ENCODE measurements at places on chromosomes 13 and 19.

GRCh38 chr19:48239582-48240141 lies 16.1 kb downstream of the CARD8 start:
- no peak for DNase-seq

- no peak for DNase-seq
These were observed 1.5 kb downstream of the ZIC5 start for GRCh38 chr13:99969919-99970650.

DNA sequence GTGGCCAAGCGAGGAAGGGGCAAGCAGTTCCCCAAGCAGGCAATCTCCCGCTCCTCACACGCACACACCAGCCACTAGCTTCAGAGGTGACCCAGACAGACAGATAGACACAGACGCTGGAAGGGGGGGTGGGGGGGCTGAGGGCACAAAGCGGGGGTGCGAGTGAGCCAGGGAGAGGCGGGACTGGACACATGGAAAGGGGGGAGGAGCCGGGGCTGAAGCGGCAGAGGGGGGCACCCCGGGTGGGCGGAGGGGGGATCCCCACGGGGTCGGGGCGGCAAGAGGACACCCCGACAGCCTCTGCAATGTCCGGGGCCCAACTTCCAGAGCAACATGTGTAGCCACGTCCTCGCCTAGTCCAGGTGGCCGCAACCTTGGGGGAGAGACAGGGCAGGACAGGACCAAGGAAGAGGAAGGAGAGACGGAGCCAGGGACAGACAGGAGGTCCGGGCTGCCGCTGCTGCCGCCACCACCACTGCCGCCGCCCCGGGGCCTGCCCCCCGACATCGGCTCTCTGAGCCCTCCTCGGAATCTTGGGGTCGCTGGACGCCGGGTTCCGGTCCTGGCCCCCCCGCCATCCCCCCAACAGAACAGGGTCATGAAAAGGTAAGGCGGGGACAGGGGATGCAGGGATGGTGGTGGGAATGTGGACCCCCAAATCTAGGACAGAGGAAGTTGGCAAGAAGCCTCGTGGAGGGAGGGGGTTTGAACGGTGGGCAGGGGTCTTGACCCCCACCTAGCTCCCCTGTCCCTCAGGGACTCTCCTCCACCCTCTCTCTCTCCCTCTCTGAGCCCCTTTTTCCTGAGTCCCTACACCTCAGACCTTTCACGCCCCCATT lies 1.1 kb downstream of the GRIN2D start:
- no peak for DNase-seq

DNA sequence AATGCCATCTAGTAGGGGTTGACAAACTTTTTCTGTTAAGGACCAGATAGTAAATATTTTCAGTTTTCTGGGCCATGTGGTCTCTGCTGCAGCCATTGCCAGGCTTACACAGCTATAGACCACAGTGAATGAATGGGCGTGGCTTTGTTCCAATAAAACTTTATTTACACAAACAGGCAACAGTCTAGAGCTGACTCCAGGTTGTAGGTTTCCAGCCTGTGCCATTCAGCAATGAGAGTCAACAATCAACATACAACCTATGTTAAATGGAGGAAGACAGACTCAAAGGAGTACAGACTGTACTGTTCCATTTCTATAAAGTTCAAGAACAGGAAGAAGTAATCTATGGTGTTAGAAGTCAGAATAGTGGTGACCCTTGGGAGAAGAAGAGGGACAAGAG lies 15.2 kb upstream of the IZUMO2 start:
- DNase-seq, result no peak

GRCh38 chr19:17406046-17406886 lies 836 bp upstream of the BST2 start:
- no peak for DNase-seq

DNA sequence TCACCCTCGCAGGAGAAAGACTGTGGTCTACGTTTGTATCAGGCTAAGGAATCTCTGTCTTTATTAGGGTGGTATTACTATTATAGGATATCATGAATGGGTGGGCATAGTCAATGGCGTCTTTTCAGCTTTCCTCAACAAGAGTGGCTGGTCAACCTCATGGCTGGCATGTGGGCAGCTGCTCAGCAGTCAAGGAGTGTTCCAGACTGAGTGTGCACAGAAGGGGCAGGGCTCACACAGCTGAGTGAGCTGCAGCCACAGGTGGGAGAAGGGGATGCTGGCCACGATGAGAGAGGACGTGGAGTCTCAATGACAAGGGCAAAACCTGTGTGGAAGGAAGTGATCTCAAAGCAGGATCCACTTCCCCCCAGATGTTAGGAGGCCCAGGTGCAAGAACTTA lies 54.7 kb downstream of the SLC7A1 start:
- DNase-seq, result no peak

GRCh38 chr19:53333066-53333462 lies 485 bp upstream of the ZNF845 start:
- DNase-seq, result peak; percentile 73

DNA sequence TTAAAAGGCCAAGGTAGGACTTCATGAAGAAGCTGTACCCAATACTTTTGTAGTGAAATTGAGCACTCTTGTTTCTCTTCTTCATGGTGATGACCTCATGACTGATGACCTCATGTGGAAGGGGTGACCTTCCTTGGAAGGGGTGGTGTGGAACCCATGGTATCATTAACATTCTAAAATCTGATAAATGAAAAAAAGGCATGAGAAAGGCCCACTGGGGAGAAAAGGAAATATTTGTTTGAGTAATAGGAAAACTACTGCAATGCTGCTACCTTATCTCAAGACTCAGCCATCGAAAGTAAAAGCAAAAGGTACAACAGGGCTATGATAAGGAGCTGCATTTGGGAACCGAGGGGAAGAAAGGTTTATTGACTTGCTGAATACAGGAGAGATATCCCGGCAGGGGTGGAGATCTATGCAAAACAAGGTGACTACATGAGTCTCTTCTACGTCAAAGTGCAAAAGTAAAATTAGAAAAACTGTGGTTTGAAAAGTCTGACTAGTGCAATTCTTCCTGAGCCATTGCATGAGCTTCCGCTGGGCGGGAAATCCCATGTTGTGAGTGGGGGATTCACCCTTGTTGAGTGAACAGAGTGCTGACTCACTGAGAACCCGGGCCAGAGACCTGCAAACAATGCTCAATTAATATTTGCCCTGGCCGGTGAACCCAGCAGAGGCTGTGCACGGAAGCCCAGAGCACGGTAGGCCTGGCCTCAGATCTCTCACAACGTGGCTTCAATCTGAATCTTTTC lies 138.9 kb upstream of the RFC3 start:
- DNase-seq, result peak; percentile 75

DNA sequence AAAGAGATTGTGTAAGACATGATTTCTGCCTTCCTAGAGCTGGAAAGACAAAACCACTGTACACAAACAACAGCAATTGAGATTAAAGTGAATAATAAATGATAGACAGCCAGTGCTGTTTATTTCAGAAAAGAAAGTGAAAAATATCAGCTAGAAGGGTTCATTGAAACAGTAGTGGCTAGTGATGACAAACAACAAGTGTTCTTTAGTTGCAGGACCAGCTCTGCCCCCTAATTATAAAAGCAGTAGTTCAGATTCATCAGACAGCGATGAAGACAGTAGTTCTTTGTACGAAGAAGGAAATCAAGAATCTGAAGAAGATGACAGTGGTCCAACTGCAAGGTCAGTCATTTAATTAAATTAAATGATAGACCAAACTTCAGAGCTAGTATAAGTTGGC lies 14.8 kb downstream of the GPALPP1 start:
- no peak for DNase-seq

DNA sequence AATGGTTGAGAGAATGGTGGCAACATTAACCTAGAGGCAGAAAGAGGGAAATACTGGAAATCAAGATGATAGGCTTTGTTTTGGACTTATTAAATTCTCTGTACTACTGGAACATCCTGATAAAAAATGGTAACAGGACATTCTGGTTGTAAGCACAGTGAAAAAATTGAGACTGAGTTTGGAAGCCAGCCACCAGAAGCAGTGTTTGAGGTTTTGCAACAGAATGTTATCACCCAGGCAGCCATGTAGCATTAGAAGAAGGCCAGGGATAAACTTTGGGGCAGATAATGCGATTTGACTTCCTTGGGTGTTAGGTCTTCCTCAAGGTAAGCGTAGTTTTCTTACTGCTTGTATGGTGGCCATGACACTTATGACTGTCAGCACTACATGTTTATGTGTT lies 307.4 kb downstream of the ATP8A2 start:
- no peak for DNase-seq

DNA sequence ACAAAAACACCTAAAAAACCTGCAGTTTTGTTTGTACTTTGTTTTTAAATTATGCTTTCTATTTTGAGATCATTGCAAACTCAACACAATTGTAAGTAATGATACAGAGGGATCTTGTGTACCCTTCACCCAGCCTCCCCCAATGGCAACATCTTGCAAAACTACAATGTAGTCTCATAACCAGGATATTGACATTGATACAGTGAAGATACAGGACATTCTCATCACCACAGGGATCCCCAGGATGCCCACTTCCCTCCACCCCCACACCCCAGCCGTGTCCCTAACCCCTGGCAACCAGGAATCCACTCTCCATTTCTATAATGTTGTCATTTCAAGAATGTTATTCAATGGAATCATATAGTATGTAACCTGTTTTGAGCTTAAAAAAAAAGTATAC lies 10.3 kb upstream of the C5AR2 start:
- DNase-seq, result no peak

GRCh38 chr13:46871557-46871956 lies 25.3 kb downstream of the HTR2A start:
- no peak for DNase-seq

GRCh38 chr19:4851551-4852290 lies 15.7 kb downstream of the PLIN3 start:
- peak; percentile 88 for DNase-seq

DNA sequence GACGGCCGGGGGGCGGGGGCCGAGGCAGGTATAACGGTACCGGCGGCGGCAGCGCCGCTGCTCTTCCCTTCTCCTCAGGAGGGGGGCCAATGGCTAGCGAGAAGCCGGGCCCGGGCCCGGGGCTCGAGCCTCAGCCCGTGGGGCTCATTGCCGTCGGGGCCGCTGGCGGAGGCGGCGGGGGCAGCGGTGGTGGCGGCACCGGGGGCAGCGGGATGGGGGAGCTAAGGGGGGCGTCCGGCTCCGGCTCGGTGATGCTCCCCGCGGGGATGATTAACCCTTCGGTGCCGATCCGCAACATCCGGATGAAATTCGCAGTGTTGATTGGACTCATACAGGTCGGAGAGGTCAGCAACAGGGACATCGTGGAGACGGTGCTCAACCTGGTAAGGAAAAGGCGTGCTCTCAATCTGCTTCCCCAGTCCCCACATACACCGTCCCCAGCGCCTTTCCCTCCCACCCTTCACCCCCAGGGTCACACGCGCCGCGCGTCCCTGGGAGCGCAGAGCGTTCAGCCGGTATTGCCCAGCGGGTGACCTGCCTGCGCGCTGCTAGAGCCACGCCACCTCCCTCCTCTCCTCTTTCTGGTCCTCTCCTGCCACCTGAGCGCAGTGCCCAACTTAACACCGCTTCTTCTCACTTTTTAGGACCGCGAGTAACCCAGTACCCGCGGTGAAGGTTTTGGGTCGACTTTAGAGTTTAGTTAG lies 814 bp downstream of the NBEA start:
- DNase-seq, result peak; percentile 15

DNA sequence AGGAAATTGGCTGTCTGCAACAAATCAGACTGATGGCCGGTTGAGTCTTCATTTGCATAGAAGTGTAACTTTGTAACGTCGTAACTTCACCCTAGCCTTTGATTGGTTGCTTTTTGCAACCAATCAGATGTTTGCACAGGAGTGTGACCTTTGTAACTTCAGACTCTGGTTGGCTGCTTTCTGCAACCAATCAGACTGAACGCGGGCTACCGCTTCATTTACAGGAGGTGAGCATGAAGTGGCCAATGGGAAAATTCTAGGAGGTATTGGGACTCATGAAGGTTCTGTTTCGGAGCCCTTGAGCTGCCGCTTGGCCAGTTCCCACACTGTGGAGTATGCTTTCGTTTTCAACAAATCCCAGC lies 441 bp upstream of the ZNF559 start:
- DNase-seq, result peak; percentile 84

- DNase-seq, result no peak
These were observed 62.4 kb downstream of the SERP2 start for GRCh38 chr13:44435919-44436510.

DNA sequence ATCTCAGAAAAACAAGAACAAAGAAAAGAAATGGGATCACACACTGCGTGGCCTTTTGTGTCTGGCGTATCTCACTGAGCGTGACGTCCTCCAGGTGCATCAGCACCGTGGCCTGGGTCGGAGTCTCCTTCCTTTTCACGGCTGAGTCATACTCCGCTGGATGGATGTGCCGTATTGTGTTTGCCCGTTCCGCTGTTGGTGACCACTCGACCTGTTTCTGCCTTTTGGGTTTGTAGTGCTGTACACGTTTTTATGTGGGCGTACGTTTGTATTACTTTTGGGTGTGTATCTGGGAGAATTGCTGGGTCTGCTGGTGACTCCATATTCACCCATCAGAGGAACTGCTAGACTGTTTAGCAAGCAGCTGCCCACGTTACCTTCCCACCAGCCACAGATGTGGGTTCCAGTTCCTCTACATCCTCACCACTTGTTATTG lies 11.4 kb downstream of the ARID3A start:
- no peak for DNase-seq

DNA sequence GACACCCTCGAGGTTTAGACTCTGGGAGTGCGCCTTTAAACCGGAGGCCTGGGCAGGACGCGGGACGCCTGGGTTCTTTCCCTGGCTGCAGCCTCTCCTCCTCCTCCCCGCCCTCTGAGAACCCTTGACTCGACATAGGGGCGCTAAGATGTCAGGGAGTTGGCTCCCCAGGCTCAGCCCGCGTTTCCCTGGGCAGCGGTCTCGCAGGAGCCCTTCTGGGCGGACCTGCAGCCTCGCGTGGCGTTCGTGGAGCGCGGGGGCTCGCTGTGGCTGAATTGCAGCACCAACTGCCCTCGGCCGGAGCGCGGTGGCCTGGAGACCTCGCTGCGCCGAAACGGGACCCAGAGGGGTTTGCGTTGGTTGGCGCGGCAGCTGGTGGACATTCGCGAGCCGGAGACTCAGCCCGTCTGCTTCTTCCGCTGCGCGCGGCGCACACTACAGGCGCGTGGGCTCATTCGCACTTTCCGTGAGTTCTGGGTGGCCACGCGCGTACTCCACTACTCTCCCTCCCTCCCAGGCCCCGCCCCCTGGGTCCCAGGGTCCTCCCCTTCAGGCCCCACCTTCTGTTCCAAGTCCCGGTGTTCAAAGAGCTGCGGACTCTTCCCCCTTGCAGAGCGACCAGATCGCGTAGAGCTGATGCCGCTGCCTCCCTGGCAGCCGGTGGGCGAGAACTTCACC lies 1.3 kb downstream of the ICAM5 start:
- peak; percentile 90 for DNase-seq

- DNase-seq, result no peak
These were observed 11.5 kb downstream of the UTP14C start for GRCh38 chr13:52036037-52036436.
